Fibroblast of lung (primary cell): ENCODE measurements at places on chromosomes 5 and 9.
A peak's percentile ranks its signal among the peaks of the same experiment; 100 is the strongest.

DNA sequence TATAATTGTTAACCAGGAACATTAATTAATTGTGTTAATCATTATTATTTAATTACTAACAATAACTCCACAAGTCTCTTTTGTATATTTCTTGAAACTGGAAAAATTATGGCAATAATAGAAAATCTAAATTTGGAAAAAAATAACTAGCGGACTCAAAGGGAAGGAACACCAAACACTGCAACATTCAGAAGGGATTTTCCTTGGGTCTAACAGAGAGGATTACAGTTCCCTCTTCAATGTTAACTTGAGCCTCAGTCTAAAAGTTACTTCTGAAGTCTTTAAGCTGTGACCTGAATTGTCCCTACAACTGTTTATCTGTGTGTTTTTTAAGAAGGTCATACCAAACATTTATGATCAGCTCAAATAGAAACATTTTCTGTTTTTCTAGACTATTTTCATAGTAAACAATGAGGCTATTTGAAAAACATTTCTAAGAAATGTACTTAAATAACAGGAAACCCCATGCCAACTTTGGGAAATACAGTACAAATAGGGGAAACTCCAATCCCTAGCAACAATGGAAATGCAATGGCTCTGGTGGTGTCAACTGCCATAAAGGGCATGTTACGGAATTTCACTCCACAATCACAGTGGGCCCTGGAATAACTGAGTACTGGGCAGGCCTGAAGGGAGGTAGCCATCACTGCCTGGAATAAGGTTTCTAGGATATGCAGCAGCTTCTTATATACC, 61.2 kb downstream of the MCTP1 start:
- H3K36me3 ChIP-seq = no peaks in the 10 kb centered on the region
- no peaks in the 10 kb centered on the region for H3K27me3 ChIP-seq
- H3K27ac ChIP-seq = no peak overlapping the region
- no peak overlapping the region for H3K4me3 ChIP-seq
- H3K4me1 ChIP-seq = no peaks in the 10 kb centered on the region

DNA sequence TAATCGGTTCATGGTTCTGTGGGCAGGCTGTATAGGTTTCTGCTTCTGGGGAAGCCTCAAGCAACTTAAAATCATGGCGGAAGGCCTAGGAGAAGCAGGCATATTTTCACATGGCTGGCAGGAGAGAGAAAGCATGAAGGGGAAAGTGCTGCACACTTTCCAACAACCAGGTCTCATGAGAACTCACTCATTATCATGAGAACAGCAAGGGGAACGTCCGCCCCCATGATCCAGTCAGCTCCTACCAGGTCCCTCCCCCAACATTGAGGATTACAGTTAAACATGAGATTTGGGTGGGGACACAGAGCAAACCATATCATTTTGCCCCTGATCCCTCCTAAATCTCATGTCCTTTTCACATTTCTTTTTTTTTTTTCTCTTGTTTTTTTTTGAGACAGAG, 82.1 kb downstream of the EHMT1 start:
- no peaks in the 10 kb centered on the region for H3K4me1 ChIP-seq
- no peak for DNase-seq
- H3K36me3 ChIP-seq = no peaks in the 10 kb centered on the region
- no peak overlapping the region for H3K27ac ChIP-seq
- no peak overlapping the region for H3K4me3 ChIP-seq

DNA sequence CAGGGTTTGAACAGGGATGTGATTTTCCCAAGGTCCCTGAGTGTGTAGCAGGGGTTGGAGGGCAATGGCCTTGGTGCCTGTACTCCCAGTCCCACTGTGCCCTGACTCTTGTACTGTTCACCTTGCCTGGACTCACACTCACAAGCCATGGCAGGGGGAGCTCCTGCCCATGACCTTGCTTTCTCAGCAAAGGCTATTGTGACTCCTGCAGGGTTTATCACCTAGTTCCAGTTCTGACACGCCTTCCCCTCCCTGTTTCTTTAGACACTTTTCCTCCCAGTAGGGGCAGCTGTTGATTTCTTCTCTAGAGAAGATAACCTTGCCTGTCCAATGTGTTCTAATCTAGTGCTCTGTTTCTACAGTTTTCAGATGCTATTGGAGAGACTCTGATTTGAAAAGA, 139.5 kb downstream of the FSTL4 start:
- no peak for DNase-seq
- H3K36me3 ChIP-seq = no peaks in the 10 kb centered on the region
- H3K27me3 ChIP-seq = no peaks in the 10 kb centered on the region

GRCh38 chr5:119405419-119405818, 46.9 kb upstream of the HSD17B4 start:
- no peak for DNase-seq
- no peaks in the 10 kb centered on the region for H3K4me1 ChIP-seq
- no peaks in the 10 kb centered on the region for H3K36me3 ChIP-seq

DNA sequence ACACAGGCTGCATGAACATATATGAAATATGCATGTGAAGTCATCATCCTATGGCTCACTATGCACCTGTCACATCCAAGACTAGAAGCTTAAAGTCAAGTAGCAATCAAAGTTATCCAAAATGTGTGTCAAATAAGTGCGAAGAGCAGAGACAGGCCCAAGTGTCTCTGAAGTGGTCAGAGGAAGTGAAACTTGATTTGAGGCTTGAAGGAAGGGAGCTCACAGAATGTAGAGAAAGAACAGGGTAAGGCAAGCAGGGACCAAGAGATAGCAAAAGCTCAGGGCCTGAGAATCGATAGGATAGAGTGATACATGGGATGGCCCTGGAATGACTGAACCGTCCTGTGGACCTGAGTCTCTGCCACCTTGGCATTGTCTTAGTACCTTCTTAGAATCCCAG, 274.3 kb upstream of the TRPC7 start:
- H3K4me1 ChIP-seq = no peaks in the 10 kb centered on the region
- no peak for DNase-seq
- no peaks in the 10 kb centered on the region for H3K27me3 ChIP-seq
- no peak overlapping the region for H3K4me3 ChIP-seq
- H3K27ac ChIP-seq = no peak overlapping the region
- no peaks in the 10 kb centered on the region for H3K36me3 ChIP-seq

DNA sequence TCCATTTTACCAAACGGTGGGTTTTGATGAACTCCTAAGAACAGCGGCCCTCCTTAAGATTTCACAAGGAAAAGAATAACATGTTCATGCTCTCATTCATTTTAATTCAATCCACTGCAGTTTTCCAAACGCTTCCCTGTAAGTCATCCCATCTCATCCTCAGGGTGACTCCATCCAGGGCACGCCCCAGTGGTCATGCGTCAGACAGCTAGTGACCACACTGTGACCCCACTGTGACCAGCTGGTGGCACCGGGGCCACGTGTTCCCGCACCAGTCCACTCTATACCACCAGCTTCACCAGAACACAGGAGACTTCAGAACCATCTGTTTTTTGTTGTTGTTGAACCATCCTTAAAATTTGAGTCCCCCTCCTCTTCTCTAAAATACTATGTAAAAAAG, 14.3 kb downstream of the ATPSCKMT start:
- no peaks in the 10 kb centered on the region for H3K36me3 ChIP-seq
- H3K27me3 ChIP-seq = no peaks in the 10 kb centered on the region
- H3K4me1 ChIP-seq = peaks cover 15% of the 10 kb centered on the region
- no peak overlapping the region for H3K27ac ChIP-seq
- peak; percentile 43 for DNase-seq
- no peak overlapping the region for H3K4me3 ChIP-seq

GRCh38 chr9:86589273-86589672, 235.1 kb upstream of the TUT7 start:
- H3K27me3 ChIP-seq = no peaks in the 10 kb centered on the region
- no peak for DNase-seq
- no peaks in the 10 kb centered on the region for H3K4me1 ChIP-seq

DNA sequence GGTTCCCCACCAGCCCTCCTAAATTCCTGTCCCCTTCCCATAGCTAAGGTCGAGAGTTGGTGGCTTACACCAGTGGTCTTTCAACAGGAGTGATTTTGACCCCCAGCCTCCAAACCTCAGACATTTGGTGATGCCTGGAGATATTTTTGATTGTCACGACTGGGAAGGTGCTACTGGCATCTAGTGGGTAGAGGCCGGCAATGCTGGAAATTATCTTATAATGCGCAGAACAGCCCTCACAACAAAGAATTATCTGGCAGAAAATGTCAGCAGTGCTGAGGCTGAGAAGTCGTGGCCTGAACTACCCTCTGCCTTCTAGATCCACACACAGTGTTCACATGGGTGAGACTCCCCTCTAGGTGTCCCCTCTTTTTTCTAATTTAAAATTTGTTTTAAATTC, 69.6 kb downstream of the IL31RA start:
- no peaks in the 10 kb centered on the region for H3K36me3 ChIP-seq
- DNase-seq = no peak
- H3K27ac ChIP-seq = no peak overlapping the region
- H3K27me3 ChIP-seq = no peaks in the 10 kb centered on the region
